ENCODE measurements at places on chromosomes 7 and 10. TPM values are rescaled to one million over a fixed set of nuclear protein-coding genes. Genes with fewer than 3 reads are reported as not detected.

Gene SYCE1
- not detected for total RNA-seq

GRCh38 chr10:28669227-28670173 is 7.8 kb upstream of the BAMBI start:
- H3K27ac ChIP-seq: no peak overlapping the region
- no peaks in the 10 kb centered on the region for H3K36me3 ChIP-seq
- peak overlapping the region; percentile 56 for H3K4me3 ChIP-seq
- peaks cover 30% of the 10 kb centered on the region for H3K27me3 ChIP-seq

DNA sequence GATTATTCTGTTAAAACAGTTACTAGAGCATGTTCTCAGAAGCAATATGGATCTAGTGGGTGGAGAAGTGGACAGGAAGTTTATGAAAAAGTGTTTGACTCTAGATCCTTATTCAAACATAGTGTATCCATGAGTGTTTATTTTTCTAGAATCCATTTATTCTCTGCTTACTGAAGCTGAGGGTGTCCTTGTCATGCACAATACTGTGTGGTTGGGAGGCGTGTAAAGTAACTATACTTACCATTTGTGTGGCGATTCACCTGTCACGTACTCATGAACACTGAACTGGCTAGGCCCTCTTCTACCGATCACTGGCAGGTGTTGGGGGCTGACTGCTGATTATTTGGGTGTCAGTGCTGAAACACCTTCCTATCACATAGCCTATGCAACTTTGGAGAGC is 74.0 kb downstream of the POU6F2 start:
- H3K36me3 ChIP-seq: no peaks in the 10 kb centered on the region
- no peaks in the 10 kb centered on the region for H3K4me1 ChIP-seq
- H3K27me3 ChIP-seq: no peaks in the 10 kb centered on the region
- H3K4me3 ChIP-seq: no peak overlapping the region

Gene SLC12A9
- total RNA-seq: 4.3 TPM

- no peak overlapping the region for H3K4me3 ChIP-seq
- DNase-seq: no peak
- no peaks in the 10 kb centered on the region for H3K27me3 ChIP-seq
- no peaks in the 10 kb centered on the region for H3K36me3 ChIP-seq
- peak overlapping the region; percentile 6 for H3K27ac ChIP-seq
Observed at GRCh38 chr7:16129431-16130110, 291.8 kb downstream of the CRPPA start.

DNA sequence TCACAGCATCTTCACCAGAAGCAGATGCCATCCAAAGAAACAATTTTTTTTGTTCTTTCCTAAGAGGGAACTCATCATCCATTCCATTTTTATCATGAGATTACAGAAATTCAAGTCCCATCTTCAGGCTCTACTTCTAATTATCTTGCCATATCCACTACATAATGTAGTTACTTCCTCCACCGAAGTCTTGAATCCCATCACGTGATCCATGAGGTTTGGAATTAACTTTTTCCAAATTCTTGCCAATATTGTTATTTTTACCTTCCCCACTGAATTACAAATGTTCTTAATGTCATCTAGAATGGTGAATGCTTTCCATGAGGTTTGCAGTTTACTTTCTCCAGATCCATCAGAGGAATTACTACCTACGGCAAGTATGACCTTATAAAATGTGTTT is 1014.7 kb upstream of the LRRN3 start:
- no peaks in the 10 kb centered on the region for H3K36me3 ChIP-seq
- no peaks in the 10 kb centered on the region for H3K27me3 ChIP-seq
- no peaks in the 10 kb centered on the region for H3K4me1 ChIP-seq
- no peak overlapping the region for H3K4me3 ChIP-seq

All from gastrocnemius medialis (tissue), 4 donors.